Vagina (tissue), 2 donors: ENCODE measurements at places on chromosomes 7 and 10.

GRCh38 chr10:63700631-63701156, 179.5 kb downstream of the REEP3 start:
- H3K4me1 ChIP-seq, result peaks cover 29% of the 10 kb centered on the region
- no peaks in the 10 kb centered on the region for H3K27me3 ChIP-seq
- no peak for DNase-seq
- no peaks in the 10 kb centered on the region for H3K36me3 ChIP-seq

- H3K36me3 ChIP-seq, result no peaks in the 10 kb centered on the region
- H3K27ac ChIP-seq, result peak overlapping the region; percentile 25
- H3K4me3 ChIP-seq, result peak overlapping the region; percentile 83
- no peaks in the 10 kb centered on the region for H3K27me3 ChIP-seq
- no peak for DNase-seq
These were observed 2.8 kb downstream of the BMPR1A start for GRCh38 chr10:86759073-86759672.

GRCh38 chr7:98968621-98969020, 90.3 kb downstream of the TRRAP start:
- no peak overlapping the region for H3K27ac ChIP-seq
- no peak for DNase-seq
- H3K36me3 ChIP-seq, result peaks cover 97% of the 10 kb centered on the region
- no peak overlapping the region for H3K4me3 ChIP-seq

GRCh38 chr7:136030330-136030729, 53.2 kb upstream of the MTPN start:
- H3K27me3 ChIP-seq, result no peaks in the 10 kb centered on the region
- H3K36me3 ChIP-seq, result no peaks in the 10 kb centered on the region
- no peak for DNase-seq
- no peaks in the 10 kb centered on the region for H3K4me1 ChIP-seq

GRCh38 chr10:47261121-47261520, 38.9 kb upstream of the GDF10 start:
- H3K27me3 ChIP-seq, result no peaks in the 10 kb centered on the region
- no peaks in the 10 kb centered on the region for H3K4me1 ChIP-seq
